ENCODE measurements at places on chromosomes 6 and 20.

- no peak for DNase-seq
These were observed 16.7 kb downstream of the TIAM2 start for GRCh38 chr6:155011809-155012291.

GRCh38 chr20:45288376-45288775 is 18.3 kb upstream of the RBPJL start:
- DNase-seq: no peak

- DNase-seq: no peak
These were observed 147.7 kb downstream of the MRPL14 start for GRCh38 chr6:43979525-43979924.

DNA sequence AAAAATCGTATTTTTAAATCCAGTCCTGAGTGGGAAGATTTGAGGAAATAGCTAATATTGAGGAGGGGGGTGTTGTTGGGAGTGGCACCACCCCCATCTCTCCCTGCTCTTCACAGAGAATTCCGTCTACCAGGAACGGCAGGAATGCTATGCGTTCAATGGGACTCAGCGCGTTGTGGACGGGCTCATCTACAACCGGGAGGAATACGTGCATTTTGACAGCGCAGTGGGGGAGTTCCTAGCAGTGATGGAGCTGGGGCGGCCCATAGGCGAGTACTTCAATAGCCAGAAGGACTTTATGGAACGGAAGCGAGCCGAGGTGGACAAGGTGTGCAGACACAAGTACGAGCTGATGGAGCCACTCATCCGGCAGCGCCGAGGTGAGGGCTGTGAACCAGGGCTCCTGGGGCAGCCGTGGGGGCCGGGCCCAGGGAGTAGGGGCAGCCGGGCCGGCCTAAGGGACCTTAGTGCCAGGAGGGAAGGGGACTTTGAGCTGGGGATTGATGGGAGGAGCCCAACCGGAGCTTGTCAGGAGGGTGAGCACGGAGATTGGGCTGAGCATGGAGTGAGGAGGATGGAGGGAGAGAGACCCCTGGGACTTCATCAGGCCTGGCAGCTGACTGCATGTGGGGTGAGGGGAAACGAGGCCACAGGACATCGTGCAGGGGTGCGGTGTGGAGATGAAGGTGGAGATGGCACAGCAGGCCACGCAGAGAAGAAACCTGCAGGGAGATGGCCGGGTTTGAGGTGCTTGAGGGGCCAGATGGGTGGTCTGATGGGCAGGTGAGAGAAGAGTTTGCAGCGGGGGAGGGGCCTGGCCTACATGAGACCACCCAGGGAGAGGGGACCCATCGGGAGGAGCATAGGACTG is 41.3 kb downstream of the HLA-DPB1 start:
- peak; percentile 7 for DNase-seq

DNA sequence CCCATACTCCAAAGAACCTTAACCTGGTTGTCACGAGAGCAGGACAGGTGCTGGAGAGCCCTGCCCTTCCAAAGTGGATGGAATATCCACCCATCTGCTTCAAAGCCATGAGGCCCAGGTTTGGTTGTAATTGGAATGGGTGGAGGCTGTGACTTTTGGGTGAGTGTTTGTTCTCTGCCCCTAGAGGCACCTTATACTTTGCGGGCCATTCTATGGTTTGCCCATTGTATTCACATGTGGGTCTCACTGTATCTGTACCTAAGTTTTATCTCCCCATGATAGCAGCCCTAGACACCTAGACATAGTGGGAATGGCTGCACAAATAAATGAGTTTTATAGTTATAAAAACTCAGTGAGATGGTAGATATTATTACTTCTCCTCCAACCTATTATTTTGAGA is 67.1 kb upstream of the NAA20 start:
- no peak for DNase-seq

GRCh38 chr20:50350510-50351249 is 159.5 kb upstream of the PTPN1 start:
- no peak for DNase-seq

DNA sequence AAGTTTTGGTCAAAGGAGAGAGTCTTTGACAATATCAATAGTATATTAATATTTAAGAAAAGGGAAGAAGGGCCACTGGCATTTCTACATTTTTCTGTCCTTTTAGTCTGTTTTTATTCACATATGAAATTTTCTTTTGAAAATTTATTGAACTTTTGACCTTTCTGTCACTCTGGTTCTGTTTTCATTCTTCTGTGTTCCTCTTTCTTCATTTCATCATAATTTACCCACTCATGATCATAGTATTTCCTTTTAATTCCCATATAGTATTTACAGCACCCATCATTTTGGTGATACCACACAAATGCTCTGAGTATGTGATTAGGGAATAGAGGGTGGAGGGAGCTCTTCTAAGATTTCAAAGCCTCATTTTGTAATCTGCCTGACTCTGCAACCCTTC is 142.8 kb downstream of the GJA1 start:
- no peak for DNase-seq

DNA sequence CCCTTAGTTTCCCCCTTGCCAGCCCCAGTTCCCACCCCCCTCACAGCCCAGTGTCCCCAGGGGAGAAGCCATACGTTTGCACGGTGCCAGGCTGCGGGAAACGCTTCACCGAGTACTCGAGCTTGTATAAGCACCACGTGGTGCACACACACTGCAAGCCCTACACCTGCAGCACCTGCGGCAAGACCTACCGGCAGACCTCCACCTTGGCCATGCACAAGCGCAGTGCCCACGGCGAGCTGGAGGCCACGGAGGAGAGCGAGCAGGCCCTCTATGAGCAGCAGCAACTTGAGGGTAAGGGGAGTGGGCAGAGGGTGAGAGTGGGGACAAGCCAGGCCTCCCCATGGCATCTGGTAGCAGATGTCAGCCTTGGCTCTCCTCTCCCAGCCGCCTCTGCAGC is 5.1 kb upstream of the DEF6 start:
- DNase-seq: no peak

GRCh38 chr6:90000864-90001731 is 106.8 kb downstream of the GJA10 start:
- DNase-seq: peak; percentile 22

DNA sequence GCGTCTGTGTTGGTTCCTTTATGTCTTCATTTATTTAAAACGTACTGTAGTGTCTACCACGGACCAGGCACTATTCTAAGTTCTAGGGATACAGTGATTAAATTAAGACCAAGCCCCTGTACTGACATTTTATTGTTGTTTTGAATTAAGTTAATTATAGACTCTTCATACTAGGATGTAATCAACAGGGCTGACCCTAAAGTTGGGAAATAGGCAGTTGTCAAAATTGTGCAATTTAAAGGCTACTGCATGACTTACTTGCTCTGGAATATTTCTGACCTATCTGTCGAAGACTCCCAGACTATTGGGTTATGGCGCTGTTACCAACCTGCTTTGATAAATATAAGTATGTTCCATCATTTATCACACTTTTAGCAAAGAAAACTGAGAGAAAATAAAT is 6.7 kb downstream of the MYO6 start:
- DNase-seq: no peak

DNA sequence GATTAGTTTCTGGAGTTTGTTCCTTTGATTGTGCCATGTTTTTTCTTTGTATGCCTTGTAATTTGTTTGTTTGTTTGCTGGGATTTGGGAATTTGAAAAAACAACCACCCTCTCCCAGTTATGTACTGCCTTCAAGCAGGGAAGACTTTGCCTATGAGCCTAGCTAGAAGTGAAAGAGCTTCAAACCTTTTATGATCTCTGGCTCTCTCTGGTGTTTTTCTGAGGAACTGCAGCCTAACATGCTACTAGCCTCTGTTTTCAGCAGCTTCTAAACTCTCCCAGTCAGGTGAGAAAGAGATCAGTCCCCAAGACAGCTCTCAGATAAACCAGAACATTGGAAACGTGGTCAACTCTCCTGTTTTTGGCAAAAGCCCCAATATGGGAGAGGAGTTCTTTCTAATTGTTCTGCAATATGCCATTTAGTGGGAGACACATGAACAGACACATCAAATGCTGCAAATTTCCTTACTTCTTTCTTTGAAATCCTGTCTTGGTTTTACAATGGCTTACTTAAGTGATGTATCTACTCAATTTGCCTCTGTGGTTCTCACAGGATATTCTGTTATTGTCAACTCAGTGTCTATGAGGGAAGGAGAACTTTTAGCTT is 58.9 kb upstream of the SERINC1 start:
- DNase-seq: peak; percentile 60

- DNase-seq: no peak
These were observed 6.8 kb downstream of the KCNK17 start for GRCh38 chr6:39307462-39307861.

GRCh38 chr20:25296094-25297093 is 48.5 kb downstream of the PYGB start:
- DNase-seq: peak; percentile 28

DNA sequence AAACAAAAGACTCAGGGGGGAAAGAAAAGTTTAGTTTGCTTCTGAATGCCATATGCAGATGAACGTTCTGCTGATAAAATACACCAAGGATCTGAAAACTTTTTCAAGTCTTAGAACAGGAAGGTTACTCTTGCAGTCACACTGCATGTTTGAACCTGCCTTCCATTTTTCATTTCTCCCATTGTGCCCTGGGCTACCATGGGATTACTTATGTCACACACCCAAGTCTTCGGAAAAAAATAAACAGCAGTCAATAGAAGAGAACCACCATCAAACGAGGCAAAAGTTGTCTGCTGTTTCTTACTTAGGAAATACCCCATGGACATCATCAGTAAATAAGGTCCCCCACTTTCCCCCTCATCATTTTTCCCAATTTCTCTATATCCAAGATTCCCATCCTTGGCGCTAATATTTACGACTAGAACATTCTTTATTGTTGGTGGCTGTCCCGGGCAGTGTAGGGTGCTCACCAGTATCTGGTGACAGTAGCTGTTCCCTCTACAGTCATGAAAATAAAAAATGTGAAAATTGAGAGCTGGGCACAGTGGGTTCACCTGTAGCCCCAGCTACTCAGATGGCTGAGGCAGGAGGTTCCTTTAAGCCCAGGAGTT is 202.5 kb downstream of the BCAS1 start:
- no peak for DNase-seq

- peak; percentile 6 for DNase-seq
These were observed 2.4 kb downstream of the NUS1 start for GRCh38 chr6:117677553-117678141.

DNA sequence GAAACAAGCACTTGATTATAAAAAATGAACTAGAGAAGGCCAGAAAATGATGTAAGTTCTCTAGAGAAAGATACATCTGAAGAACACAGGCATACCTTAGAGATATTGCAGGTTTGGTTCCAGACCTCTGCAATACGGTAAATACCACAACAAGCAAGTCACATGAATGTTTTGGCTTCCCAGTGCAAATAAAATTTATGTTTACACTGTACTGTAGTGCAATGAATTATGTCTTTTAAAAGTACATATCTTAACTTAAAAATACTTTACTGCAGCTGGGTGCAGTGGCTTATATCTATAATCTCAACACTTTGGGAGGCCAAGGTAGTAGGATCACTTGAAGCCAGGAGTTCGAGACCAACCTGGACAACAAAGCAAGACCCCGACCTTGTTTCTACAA is 10.9 kb upstream of the KIAA1586 start:
- DNase-seq: no peak

- DNase-seq: peak; percentile 57
These were observed 5.5 kb downstream of the ELMO2 start for GRCh38 chr20:46400828-46401477.

GRCh38 chr6:139982652-139983295 is 608.3 kb upstream of the CITED2 start:
- DNase-seq: peak; percentile 92

- peak; percentile 20 for DNase-seq
These were observed 23.9 kb upstream of the TOP1 start for GRCh38 chr20:41004531-41005360.

DNA sequence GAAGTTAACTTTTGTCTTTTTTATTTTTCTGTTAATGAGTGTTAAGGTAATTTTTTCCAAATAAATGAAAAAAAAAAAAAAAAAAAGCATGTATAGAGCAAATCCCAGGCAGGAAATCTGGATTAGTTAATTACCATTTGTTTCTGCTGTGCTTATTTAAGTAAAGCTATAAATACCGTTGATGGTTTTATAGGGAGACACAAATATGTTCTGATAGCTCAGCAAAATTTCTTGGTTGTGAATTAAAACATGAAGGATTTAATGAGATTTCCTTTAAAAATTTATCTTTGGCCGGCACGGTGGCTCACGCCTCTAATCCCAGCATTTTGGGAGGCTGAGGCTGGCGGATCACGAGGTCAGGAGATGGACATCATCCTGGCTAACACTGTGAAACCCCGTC is 189.4 kb downstream of the CD109 start:
- no peak for DNase-seq

DNA sequence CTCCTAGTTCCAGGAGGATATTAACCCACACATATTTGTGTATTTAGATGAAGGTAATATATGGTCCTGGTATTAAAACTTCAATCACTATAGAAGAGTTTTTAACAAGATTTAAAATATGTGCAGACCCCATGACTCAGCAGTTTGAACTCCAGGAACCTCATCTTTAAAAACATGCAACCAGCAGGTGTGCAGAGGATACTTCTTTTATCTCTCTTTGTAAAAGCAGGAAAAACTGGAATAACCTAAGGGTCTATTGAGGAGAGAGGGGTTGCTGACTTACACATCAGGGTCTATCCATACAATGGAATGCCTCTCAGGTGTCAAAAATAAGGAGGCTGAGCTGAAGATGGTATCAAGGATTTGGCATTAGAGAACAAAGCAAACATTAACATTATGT is 36.9 kb upstream of the TFAP2C start:
- no peak for DNase-seq

- no peak for DNase-seq
These were observed 233.9 kb downstream of the PRL start for GRCh38 chr6:22062807-22063408.

DNA sequence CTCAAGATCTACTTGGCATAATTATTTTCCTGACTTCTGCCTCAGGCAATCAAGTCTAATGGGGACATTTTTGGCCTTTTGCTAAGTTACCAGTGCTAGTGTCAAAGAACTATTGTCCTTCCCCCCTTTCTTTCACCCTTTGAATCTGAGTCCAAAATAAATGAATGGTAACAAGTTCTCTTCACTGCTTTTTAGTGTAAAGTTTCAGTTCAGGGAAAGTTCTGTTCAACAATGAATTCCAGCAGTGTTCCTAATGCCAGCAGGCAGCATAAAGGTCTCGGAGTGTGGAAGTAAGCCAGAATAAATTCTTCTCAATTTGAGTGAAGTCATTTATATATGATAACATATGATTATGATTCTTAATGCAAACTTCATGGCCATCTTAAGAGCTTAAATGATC is 20.8 kb upstream of the TSPYL1 start:
- no peak for DNase-seq

DNA sequence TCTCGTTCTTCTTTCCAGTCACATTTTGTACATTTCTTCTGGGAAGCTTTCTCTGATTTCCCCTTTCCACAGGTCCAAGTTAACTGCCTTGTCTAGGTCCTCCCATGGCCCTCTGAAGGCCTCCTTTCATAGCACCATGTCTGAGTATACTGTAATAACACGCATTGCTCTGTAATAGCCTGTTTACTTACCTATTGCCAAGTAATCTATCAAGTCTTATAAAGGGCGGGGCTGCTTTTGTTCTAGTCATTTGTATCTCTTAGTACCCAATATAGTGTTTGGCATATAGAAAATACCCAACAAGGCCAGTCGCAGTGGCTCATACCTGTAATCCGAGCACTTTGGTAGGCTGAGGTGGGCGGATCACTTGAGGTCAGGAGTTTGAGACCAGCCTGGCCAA is 17.9 kb downstream of the PTPN1 start:
- no peak for DNase-seq

GRCh38 chr6:118801257-118801656 is 92.7 kb upstream of the ASF1A start:
- no peak for DNase-seq

All from EL (cell line).